ENCODE measurements at places on chromosomes 6 and 20.

- peak; percentile 6 for DNase-seq
Measured at GRCh38 chr6:105601541-105602236, 198.8 kb upstream of the PREP start.

DNA sequence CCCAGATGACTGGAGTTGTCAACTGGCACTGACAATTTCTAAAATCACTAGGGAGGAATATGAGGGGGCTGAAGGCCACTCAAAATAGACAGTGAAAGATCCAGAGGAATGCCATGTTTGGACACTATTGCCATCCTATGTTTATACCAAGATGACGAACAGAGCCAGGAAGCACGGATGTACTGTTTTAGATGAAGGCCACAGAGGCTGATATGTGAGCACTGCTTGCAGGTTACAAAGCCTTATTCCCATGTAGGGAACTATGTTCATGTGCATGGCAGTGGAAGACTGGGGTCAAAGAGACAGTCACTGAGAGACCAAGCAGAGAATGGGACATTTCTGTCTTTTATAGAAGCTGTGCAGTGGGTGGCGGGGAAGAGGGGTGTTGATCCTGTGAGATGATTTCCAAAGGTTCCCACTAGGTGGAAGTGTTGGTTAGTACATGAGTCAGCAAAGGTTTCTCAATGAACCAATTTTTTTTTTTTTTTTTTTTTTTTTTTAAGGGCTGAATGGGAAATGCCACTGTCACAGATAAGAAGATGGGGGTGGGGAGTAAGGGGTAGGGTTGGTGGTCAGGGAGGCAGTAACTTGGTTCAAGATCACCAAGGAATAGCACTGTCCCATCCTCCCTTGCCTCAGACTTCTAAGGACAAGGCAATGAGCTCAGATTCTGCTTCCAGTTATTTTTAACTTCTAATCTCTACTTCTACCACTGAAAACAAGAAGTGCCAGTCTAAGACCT, 46.7 kb upstream of the MOCS1 start:
- DNase-seq = peak; percentile 9

DNA sequence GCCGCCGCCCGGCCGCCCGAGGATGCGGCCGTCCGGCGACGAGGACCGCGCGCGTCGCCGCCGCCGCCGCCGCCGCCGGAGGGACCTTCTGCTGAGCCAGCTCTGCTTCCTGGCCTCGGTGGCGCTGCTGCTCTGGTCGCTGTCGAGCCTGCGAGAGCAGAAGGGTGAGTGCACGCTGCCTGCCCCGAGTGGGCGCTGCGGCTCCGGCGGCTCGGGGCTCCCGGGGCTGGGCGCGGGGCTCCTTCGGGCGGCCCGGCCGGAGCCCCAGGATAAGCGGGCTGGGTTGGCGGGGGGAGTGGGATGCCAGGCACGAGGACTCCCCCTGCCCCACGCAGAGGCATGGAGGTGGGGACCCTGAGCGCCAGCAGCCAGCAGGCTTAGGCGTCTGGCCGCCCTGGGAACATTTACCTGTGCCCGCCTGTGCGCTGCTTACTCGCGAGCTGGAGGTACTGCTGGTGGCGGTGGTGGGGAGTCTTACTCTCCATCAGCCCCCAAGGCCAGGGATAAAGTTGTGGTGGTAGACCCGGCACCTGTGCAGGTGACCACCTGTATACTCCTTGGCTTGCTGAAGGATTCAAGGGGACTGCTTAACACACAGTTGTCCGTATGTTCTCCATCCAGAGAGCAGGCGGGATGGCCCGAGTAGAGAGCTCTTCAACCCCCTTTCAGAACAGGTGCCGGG, 520 bp downstream of the SLC24A3 start:
- peak; percentile 37 for DNase-seq

- DNase-seq = peak; percentile 2
Measured at GRCh38 chr6:163782436-163783003, 368.0 kb downstream of the QKI start.

DNA sequence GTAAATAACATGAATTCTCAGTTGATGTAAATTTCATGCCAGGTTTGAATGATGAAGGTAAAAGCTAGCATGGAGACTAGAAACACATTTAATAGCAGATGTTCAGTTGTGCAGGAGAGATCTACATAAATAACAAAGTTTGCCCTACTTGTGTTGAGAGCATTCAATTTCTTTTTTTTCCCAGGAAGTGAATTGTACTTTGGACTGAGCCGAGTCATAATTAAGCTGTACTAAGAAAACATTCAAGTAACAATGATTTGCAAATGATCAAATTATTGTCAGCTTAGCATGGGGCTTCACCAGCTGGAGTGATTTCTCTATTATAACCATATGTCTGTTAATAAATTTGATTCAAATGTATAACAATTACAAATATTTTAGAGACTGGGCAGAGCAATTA, 893.5 kb upstream of the MAP3K7 start:
- no peak for DNase-seq

DNA sequence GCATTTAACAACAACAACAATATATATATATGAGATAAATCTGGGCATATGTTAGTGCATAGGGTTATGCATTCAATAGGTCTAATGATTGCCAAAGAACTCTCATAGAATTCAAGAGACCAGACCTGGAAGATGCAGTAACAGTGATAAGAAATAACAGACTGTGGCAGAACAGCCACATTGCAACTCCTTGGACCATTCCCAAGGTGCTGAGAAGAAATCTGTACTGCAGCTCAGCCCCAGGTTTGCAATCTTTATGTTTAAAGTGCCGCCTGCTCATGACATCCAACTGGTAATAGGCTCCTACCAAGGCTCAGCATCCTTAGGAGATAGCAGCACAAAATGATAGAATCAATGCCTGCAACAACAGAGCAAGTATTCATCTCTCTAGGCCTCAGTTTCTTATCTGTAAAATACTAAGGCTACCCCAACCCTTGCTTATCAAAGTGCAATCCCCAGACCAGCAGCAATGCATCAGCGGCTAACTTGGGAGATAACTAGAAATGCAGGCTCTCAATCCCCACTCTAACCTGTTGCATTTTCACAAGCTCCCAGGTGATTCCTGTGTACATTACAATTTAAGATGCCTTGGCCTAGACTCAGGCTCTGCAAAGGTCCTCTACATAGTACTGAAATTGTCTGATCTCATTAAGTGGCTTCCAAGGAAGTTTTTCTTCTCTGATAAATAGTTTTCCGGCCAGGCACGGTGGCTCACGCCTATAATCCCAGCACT, 30.6 kb upstream of the PIM1 start:
- no peak for DNase-seq

DNA sequence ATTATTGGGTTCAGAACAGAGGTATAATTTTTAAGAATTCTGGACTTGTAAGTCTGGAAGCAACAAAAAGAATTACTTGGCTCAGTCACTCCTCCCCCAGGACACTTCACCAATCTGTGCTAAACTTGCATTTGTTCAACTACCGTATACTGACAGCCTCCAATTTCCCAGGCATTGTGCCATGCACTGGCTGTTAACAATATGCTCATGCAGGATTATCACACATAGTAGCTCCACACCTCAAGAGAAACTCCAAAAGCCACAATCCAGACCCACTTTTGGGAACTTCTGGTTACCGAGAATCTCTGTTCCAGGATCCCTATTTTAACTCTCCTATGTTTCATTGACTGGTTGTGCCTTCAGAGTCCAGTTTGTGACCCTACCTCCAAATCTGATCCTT, 7.7 kb downstream of the ADGRF1 start:
- DNase-seq = no peak

- DNase-seq = no peak
Measured at GRCh38 chr6:137763886-137764285, 103.2 kb upstream of the TNFAIP3 start.

DNA sequence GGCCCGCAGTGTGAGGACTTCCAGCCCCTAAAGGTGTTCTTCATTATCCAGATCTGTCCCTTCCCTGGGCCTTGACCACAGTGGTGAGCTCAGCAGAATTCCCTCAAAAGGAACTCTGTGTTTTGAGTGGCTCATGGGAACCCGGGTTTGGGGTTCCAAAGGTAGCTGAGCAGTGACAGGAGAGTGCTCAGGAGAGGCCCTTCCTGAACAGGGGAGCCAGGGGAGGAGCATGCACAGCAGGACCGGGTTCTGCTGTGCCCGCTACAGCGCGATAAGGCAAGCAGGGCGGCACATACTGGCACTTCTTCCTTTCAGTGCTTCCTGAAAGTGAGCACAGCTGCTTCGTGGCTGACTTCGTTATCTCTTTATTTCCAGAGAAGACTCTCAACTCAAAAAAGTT, 88.3 kb downstream of the SSR1 start:
- no peak for DNase-seq

DNA sequence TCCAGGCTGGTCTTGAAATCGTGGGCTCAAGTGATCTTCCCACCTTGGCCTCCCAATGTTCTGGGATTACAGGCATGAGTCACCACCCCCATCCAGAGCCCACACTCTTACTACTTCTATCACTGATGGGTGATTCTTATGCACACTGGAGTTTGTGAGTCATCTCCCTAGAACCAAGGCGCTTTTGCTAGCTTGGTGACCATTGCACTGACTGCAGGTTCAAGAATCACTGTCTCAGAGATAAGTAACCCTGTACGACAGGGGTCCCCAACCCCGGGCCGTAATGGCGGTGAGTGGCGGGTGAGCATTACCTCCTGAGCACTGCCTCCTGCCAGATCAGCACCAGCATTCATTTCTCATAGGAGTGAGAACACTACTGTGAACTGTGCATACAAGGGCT, 118.8 kb downstream of the MAP3K7 start:
- DNase-seq = no peak

GRCh38 chr20:43963872-43964791, 49.5 kb downstream of the TOX2 start:
- no peak for DNase-seq

GRCh38 chr6:154805288-154805911, 72.2 kb downstream of the SCAF8 start:
- DNase-seq = no peak

- DNase-seq = no peak
Measured at GRCh38 chr6:19771753-19772336, 65.3 kb upstream of the ID4 start.

- DNase-seq = peak; percentile 33
Measured at GRCh38 chr6:14354919-14355572, 237.5 kb downstream of the CD83 start.

DNA sequence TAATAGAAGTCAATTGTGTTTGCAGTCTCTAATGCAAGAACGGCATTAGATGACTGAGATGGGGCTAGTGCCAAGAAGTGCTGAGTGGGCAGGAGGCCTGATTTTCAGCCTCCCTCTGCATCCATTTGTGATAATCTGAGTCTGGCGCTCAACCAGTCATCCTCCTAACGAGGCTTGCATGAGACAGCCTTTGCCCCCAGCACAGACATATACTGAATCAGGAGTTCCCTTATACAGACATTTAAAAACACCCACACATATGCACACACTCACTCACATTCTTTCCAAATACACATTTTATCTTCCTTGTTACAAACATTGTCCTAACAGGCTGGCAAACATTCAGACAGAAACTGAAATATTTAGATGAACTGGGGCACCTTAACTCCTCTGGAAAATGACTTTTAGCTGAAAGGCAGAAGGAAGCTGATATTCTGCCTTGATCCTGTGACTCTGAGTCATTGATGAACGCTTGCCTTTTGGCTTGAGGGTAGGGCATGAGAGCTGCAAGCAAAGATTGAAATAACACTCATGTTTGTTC, 562.3 kb downstream of the DHX35 start:
- no peak for DNase-seq

DNA sequence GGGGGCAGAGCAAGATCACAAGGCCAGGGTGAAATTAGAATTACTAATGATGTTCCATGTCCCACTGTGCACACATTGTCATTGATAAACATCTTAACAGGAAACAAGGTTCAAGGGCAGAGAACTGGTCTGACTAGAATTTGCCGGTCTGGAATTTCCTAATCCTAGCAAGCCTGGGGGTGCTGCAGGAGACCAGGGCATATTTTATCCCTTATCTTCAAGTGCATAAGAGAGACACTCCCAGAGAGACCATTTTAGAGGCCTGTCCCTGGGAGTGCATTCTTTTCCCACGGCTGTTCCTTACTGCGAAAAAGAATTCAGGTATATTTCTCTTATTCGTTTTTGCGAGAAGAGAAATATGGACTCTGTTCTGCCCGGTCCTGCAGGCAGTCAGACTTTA, 41.5 kb downstream of the CD83 start:
- no peak for DNase-seq

DNA sequence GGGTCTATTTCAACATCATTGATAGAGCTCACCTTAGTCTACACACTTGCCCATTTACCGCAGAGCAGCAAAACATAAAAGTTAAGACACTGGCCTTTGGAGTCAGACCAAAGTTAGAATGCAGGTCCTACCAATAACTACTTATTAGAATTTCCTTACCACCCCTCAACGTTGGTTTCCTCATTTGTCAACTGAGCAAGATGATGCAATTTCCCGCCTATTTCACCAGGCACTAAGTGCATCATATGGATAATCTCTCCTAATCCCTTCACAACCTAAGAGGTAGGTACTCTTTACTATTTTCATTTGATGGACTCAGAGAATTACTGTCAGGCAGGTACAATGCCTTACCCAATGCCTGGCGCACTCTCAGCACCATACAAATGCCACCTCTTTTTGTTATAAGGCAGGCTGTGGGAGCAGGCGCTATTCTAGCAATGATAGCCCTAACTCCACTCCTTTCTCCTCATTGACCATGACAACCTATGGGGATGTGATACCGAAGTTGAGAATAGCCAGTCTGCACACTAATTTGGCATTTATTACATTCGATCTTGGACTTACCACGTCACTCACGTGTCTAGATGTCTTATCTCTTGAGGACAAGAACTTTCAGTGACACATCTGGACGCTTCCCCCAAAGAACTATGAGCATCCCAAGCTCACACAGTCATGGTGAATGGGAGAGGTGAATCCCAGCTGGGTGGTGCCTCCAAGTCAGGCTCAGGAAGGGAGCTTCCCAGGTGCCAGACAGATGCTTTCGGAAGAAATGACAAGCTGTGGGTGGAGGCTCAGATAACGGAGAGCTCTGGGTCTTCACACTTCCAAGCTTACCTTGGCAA, 128.1 kb upstream of the STMND1 start:
- no peak for DNase-seq

GRCh38 chr6:129050086-129050485, 167.1 kb downstream of the LAMA2 start:
- no peak for DNase-seq

- DNase-seq = no peak
Measured at GRCh38 chr6:150550244-150550643, 49.4 kb upstream of the PLEKHG1 start.

DNA sequence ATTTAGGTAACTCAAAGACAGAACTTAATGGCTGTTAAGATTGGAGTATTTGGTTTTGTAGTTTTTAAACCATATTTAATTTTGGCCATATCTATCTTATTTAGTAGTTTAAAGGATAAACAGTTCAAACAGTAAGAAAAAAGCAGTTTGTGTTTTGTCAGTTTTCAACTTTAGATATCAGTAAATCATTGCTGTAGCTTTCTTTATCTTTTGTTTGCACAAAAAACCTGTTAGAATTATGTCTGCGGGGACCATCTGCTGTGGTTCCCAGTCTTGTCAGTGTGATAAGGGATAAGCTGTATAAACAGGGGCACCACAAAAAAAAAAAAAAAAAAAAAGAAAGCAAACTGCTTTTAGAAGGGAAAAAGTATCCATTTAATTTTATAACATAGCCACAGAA, 40.9 kb downstream of the CDKAL1 start:
- no peak for DNase-seq

- DNase-seq = no peak
Measured at GRCh38 chr20:23080521-23080920, 5.6 kb downstream of the CD93 start.

Data from stimulated activated naive B cell treated with anti-CD40 and anti-IgM and Interleukin-4, amounts not matched to agents 10 μg/mL and 1 μg/mL and 100 μg/mL, for 72 hours (primary cell).